ENCODE measurements at places on chromosomes 16 and 17.

DNA sequence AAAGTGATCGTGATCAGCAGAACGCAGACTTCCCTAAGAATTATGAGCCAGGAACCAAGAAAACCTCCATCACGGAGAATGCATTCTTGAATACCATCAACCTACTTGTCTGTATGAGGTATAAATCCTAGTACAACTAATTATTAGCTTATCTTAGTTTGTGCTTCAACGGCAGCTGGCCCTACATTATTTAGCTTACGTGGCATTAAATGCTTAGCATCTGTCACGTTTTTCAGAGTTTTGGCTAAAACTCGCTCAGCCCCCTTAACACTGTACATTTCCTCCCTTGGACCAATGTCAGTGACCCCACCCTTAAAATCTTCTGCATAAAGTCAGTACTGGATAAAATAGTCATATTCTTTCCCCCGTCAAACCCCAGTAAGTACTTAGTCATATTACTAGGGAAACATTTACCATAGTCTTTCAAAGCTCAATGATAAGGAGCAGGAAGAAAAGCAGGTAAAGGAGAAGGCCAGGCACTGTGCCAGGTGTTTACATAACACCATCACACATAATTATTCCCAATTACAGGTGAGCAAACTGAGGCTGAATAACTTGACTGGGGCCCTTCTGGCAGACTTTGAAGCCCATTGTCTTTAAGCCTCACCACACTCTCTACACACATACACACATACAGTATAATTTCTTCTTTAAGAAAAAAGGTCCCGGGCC, 16.6 kb upstream of the TXNDC11 start:
- DNase-seq: no peak

DNA sequence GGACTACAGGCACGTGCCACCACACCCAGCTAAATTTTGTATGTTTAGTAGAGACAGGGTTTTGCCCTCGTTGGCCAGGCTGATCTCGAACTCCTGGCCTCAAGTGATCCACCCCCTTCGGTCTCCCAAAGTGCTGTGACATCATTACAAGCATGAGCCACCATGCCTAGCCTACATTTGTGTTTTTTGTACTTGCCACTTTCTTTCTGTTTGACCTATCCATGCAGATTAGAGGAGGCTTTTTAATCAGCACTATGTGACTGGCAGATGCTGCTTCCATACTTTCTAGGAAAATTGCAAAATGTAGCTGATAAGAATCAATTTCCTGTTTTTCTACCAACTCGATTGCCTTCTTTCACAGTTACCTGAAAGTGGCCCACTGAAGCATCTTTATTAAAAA, 57.3 kb downstream of the B9D1 start:
- no peak for DNase-seq

- DNase-seq: no peak
These were observed 123.4 kb downstream of the PRKCB start for GRCh38 chr16:23959072-23959751.

DNA sequence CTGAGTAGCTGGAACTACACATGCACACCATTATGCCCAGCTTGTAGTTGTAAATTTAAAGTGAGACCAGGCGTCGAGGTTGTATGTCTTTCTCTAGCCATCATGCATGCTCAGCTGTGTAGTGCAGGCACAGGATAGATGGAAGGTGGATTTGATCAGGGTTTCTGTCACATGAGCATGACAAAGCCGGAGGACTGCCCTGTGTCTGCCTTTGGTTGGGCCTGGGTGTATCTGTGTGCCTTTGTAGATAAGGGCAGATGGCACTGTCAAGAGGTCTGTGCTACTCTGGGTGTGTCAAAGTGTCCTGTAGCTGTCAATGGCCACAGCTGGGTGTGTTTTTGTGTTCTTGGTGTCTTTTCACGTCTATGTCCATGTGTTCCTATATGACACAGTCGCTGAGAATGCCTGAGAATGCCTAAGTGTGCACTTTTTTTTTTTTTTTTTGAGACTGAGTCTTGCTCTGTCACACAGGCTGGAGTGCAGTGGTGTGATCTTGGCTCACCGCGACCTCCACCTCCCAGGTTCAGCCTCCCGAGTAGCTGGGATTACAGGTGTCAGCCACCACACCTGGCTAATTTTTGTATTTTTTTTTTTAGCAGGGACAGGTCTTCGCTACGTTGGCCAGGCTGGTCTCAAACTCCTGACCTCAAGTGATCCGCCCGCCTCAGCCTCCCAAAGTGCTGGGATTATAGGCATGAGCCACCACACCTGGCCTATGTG, 4.1 kb upstream of the NAGS start:
- no peak for DNase-seq

DNA sequence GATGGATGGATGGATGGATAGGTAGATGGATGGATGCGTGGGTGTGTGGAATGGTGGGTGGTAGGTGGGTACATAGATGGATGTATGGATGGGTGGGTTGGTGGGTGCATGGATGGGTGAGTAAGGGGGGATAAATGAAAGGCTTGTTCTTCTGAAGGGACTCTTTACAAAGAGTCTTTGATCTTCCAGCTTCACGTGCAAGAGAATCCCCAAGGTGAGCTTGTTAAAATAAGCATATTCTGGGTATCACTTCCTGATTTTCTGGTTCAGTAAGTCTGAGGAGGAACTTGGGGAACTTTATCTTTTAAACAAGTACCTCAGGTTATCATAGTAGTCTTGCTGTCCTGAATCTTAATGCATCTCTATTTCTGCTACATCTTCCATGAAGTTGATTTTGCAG, 639.1 kb downstream of the MAF start:
- DNase-seq: no peak

DNA sequence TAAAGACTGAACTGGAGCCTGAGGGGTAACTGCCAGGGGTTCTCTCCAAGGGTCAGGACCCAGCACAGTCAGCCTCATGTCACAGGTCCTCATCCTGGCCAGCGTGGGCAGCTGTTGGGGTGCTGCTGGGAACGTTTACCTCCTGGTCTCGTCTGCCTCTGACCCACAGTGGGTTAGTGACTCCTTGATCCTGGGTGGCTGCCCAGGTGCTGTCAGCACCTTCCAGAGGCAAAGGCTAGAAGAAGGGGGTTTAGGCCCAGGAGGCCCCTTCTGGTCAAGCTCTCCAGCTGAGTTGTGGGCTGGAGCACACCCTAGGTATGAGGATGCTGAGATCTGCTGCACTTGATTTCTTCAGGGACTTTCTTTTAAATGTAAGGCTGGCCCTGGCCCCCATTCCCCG, 30.3 kb downstream of the AKAP1 start:
- no peak for DNase-seq

- DNase-seq: no peak
These were observed 352.8 kb downstream of the CDH13 start for GRCh38 chr16:82979406-82980111.

DNA sequence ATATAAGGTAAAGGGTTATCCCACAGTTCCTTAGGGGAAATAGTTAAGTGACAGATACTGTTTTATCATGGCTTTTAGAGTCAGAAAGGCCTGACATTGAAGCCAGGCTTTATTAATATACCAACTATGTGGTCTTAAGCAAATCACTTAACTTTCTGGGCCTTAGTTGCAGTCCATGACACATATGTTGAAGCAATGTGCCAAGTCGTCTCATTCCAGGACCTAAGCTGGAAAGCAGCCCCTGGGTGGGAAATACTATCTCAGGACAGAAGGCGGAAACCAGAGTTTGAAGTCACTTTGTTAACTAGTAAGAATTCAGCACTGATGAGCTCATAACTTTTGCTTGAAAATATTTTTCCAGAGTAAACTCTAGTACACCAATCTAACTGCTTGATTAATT, 80.0 kb downstream of the USP32 start:
- DNase-seq: no peak

GRCh38 chr17:44636562-44636961, 19.7 kb upstream of the MEIOC start:
- DNase-seq: no peak

DNA sequence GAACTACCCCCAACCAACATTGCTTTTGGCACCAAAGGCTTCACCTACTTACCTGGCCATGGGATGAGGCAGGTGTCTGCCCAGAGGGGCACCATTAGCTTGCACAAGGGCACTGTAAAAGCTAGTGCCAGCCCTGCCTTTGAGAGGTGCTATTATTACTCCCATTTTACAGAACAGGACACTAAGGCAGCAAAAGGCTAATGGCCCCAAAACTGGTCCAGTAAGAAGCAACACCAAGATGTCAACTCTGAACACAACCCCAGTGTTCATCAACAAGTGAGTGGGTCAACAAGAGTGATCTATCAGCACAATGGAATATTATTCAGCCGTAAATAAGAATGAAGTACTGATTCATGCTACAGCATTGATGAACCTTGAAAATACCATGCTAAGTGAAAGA, 7.7 kb upstream of the USP7 start:
- DNase-seq: no peak

GRCh38 chr17:47829870-47830269, 1.5 kb downstream of the MRPL10 start:
- no peak for DNase-seq

DNA sequence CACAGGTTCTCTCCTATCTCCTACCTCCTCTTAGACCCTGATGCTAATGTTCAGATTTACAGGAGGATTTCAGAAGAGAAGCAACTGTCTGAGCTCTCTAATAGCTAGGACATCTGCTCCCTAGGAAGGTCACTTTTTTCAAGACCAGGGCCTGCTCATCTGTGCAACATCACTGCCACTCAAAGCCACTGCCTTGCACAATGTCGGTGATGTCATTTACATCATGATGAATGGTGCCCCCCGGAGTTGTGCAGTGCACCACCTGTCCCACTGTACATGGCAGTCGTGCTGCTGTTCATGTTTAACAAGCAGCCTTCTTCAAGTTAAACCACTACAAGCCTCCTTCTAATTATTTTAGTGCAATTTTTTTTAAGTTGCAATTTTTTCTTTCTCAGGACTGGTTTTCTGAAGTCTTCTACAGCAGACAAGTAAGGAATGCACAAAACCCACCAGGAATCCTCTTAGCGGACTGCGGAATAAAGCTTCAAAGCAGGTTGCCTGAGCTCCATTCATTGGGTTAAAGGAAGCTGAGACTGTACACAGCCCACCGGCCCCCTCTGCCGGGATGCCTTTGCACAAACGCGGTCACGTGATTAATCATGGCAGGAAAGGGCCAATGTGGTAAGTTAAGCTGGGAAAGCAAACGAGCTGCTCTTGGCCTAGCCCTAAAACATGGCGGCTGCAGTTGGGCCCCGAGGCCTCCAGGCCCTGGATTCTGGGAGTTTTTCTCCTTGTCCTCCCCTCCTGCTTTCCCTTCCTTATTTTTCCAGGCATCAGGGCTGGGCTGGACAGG, 74.1 kb downstream of the MYH11 start:
- no peak for DNase-seq

DNA sequence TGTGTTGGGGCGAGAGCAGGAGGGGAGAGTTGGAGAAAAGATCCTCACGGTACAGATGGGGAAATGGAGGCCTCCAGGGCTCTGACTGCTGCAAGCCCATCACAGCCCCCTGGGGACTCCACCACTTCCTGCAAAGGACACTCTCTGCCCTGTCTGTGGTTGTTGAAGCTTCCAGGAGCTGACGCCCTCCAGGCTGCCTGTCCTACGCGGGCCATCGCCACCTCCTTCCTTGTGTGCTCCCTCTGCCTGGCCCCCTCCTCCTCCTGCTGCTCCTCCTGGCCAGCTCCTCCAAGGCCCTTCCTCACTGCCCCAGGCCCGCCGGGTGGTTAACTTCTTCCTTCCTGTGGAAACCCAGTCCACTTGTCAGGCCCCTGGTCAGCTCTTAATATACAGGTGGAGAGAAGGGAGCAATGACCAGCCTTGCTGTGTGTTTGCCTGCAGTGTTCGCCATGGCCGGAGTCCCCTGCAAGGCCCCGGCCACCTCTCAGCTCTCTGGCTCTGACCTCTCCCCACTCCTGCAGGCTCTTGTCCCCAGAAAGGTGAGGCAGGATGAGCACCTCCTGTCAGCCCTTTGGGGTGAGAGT, 18.4 kb upstream of the STAC2 start:
- no peak for DNase-seq

DNA sequence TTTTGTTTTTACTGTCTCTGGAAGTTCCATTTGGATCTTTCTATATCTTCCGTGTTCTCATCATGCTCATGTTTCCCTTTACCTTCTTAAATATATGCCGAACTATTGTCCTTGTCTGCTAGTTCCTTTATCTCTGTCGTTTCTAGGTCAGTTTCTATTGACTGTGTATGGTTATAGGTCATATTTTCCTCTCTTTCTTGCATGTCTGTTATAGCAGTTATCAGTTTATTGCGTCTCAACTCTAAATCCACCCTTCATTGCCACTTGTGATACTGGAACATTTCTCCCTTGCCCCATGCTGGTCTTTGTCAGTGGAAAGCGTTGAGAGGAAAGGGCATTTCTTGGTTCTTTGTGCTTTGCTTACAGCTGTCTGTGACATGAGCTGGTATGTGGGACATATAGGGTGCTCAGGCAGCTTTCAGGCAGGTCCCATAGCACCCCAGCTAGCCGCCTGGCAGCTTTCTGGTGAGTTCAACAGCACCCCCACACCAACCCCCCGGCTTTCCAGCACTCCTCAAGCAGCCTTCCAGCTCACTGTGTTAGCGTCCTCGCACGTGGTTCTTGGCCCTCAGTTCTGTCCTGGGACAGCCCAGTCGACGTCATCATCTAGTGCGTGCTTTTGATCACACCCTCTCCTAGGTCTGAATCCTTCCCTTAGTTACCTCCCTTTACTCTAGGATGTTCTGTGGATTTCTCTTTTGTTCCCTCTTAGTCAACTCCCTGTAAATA, 15.4 kb upstream of the DNASE1 start:
- DNase-seq: no peak

DNA sequence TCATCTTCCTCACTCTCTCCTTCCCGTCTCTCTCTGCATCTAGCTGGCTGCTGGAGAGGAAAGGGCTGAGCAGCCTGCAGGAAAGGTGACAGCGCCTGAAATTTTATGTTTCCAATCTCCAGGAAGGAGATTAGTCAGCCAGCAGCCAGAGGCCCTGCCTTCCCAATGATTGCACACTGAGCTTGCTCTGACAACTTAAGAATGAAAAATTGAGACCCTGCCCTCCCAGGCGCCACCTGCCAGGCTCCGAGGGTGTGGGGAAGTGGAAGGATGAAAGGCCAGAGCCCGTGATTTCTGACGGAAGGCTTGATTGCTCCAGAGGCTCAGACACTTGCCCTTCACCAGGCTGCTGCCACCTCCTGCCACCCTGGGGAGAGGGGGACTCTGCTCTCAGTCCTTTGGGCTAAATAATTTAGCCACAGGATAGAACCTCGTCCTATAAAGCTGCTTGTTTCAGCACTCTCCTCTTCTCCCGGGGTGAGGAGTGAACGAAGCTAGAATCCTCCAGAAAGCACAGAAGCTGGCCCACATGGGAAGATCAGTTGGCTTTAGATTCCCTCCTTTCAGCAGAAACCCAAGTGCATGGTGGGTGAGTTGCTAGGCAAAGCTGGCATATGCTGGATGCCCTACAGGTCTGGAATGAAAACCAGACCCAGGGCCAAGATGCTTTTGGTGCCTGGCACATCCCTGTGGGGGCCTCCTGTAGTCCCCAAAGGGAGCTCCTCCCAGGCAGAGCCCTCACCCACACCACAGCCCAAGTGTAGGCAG, 33.5 kb downstream of the GRIN2C start:
- DNase-seq: no peak

DNA sequence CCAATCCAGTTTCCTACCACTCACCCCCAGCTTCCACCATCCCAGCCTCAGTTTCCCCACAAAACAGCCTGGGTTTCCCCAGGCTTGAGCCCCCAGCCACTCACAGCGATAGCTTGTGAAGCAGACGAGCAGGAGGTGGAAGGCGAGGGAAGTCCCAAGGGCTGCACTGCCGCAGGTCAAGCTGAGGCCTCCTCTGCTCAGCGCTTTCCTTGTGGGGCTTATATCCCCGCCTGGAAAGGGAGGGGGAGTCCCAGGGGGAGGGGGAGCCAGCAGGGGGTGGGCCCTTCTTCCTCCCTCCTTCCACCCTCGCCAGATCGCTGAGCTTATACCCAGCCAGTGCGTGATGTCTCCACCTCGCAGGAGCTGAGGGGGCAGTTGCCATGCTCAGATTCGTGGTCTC, at the start of gene PYY:
Gene PYY, minus strand, starts transcription at position 195 of the 400 bp plus-strand sequence. CDS start 457 bp downstream, outside the sequence.
- no peak for DNase-seq
